ENCODE measurements at places on chromosomes 11 and 22. TPM values are rescaled to one million over a fixed set of nuclear protein-coding genes. Genes with fewer than 3 reads are reported as not detected.

ROBO3 gene
- total RNA-seq = 6.2 TPM

KIRREL3 gene
- 0.59 TPM for total RNA-seq

MYBPC3 gene
- total RNA-seq = not detected

DLG2 gene
- total RNA-seq = 2.1 TPM

IL18 gene
- total RNA-seq = 0.37 TPM

KBTBD3 gene
- total RNA-seq = 1.3 TPM

KRTAP5-10 gene
- not detected for total RNA-seq

TNKS1BP1 gene
- total RNA-seq = 63.8 TPM

CNTF gene
- total RNA-seq = 3.1 TPM

DKK3 gene
- total RNA-seq = 328 TPM

PRG3 gene
- not detected for total RNA-seq

KRTAP5-9 gene
- not detected for total RNA-seq

C1QTNF4 gene
- 0.05 TPM for total RNA-seq

TMEM109 gene
- 16.9 TPM for total RNA-seq

TTC9C gene
- 32.7 TPM for total RNA-seq

OR10D3 gene
- not detected for total RNA-seq

SLCO2B1 gene
- 0.30 TPM for total RNA-seq

KCNJ4 gene
- not detected for total RNA-seq

TREH gene
- total RNA-seq = not detected

F2 gene
- total RNA-seq = not detected

SNX32 gene
- total RNA-seq = 1.8 TPM

ZNF214 gene
- 2.8 TPM for total RNA-seq

SCN4B gene
- 0.09 TPM for total RNA-seq

PHOX2A gene
- total RNA-seq = not detected

PTPRCAP gene
- total RNA-seq = not detected

TEAD1 gene
- 94.4 TPM for total RNA-seq

GRM5 gene
- 0.05 TPM for total RNA-seq

BATF2 gene
- under 0.01 TPM for total RNA-seq

RPS6KB2 gene
- total RNA-seq = 34.6 TPM

FBLN1 gene
- total RNA-seq = 80.2 TPM

RTN4RL2 gene
- not detected for total RNA-seq

DRICH1 gene
- not detected for total RNA-seq

C11orf86 gene
- 0.30 TPM for total RNA-seq

Data from smooth muscle cell of the umbilical artery (primary cell).